Effector CD4-positive, alpha-beta T cell (primary cell): ENCODE measurements at places on chromosomes 3 and 15.

DNA sequence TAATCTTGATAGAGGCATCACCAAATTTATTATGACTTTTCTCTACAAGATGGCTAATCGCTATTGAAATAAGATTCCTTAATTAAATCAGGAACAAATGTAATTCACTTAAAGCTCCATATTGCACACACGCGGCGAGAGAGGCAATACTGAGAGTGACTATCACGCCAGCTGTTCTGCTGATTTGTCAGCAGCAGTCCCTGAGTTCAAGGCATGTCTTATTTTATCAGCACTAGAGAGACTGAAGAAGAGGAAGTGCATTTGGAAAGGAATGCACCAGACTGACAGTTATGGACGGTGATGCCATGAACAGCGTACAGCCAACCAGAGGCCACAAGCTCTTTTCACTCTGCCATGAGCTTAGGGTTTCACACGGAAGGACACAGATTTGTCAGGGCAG, 83.6 kb upstream of the SLCO3A1 start:
- no peak for DNase-seq

- no peak for DNase-seq
These were observed 15.3 kb downstream of the P2RY14 start for GRCh38 chr3:151262871-151263525.

DNA sequence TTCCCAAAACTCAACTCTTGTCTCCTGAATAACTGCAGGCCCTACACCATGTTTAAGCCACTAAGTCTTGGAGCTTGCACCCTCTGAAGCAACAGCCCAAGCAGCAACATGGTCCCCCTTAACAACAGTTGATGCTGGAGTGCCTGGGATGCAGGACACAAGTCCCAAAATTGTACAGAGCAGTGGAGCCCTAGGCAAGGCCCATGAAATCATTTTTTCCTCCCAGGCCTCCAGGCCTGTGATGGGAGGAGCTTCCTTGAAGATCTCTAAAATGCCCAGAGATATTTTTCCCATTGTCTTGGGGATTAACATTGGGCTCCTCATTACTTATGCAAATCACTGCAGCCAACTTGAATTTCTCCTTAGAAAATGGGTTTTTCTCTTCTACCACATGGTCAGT, 311.9 kb upstream of the EPHA3 start:
- DNase-seq = no peak

DNA sequence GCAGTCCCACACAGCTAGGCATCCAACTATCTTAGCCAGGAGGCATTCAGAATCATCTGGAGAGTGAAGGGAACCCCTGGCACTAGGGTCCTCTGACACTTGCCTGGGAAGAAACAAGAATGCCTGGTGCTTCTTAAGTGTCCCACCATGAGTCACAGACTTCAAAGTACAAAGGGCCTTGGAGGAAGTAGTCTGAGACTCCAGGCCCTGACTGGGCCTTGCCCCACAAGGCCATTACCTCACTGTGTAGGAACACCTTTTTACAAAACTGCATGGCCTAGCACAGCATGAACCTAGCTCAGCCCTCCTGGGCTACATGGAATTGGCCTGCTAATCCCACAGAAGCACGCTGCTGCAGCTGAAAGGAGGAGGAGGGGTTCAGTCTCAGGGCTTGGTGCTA, 104.5 kb upstream of the SLCO2A1 start:
- no peak for DNase-seq

GRCh38 chr3:88032245-88032644, 26.6 kb downstream of the CGGBP1 start:
- no peak for DNase-seq

DNA sequence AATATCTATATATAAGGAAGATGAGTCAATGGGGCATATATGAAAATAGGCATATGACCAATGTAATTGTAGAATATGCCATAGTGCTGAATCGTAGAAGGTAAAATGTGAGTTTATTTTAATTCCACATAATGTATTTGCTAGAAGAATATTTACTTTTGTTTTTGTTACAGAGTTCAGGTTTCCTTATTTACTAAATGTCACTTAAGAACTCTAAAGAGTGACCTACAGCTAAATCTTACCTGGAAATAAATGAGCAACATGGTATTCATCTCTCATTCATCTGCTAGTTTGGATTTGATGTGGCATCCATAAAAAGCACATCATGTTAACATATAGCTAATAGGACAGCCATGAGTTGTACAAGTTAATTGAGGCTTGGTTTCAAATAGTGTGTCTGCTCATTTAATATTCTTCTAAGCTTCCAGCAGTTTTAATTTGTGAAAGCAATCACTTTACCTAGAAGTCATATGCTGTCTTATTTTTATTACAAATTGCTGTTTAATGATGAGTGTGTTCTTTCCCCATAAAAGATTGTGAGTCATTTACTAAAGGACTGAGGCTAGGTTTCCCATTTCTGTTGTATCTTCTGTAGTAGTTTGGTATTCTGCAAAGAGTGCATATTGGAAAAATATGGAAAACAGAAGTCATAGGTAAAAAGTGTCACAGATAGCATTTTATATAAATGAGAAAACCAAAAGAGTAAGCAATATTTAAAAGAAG, 222.1 kb upstream of the POU1F1 start:
- DNase-seq = no peak

DNA sequence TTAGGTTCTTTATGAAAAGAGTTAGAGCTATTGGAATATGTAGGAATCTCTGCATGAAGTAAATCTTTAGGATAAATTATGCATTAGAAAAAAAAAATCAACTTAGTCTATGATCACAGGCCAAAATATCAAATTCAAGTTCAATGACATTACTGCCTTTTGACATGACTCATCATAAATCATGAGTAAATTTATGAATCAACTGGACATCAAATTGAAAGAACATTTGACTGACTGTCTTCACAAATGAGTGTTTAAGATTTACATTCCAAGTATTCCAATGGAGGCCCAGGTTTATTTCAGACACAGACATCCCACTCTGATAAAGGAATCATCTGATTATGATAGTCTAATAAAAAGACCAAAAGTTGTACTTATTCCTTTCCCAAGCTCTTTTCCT, 192.8 kb upstream of the TTC14 start:
- no peak for DNase-seq

- no peak for DNase-seq
These were observed 4.8 kb downstream of the HES1 start for GRCh38 chr3:194140520-194141414.

DNA sequence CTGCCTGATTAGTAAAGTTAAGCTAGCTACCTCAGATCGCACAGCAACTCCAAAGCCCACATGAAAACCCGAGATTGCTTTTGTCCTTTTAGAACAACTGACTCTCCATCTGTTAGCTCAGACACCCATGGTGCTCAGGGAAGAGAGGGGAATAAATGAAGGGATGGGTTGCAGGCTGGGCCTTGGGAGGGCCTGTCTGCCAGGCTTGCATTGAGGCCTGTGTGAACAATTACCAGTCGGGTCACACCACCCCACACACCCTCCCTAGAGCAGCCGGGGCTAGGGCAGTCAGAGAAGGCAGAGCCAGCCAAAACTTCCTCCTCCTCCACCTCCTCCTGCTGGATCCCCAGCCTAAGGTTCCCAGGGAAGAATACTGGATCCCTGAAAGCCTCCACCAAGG, 8.8 kb upstream of the PRKAR2A start:
- no peak for DNase-seq

- no peak for DNase-seq
These were observed 238.7 kb upstream of the EIF1B start for GRCh38 chr3:40070816-40071215.

GRCh38 chr3:42652611-42653302, 740 bp upstream of the ZBTB47 start:
- no peak for DNase-seq

- DNase-seq = no peak
These were observed 774.8 kb upstream of the EPHA6 start for GRCh38 chr3:96039632-96040031.
